Pancreas (tissue), 10 donors: ENCODE measurements at places on chromosomes 7 and 10.

GRCh38 chr7:157238087-157238486, 98.7 kb upstream of the DNAJB6 start:
- DNase-seq, result no peak

DNA sequence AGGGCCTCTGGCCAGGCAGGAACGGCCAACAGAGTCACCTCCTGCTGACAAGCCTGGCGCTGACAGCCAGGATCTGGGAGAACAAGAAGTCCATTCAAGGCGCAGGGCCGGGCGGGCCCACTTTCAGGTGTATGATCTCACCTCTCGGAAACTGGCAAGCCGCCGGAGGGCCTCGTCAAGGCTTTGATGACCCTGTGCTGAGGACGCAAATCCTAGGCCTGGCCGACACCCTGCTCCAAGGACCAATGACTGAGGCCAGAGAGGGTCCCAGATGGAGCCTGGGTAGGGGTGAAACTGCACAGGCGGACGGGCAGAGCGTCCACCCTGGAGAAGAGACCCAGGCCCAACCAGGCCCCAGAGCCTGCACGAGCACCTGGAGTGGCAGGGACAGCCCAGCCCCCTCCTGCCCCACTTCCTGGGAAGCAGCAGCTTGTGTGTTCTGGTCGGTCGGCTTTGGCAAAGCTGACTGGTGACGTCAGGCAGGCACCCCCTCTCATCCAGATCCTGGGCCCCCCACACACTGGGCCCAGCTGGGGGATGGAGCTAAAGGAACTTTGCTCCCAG, 30.6 kb downstream of the MYL10 start:
- DNase-seq, result peak; percentile 82

GRCh38 chr10:8424555-8425211, 370.2 kb downstream of the GATA3 start:
- DNase-seq, result no peak

DNA sequence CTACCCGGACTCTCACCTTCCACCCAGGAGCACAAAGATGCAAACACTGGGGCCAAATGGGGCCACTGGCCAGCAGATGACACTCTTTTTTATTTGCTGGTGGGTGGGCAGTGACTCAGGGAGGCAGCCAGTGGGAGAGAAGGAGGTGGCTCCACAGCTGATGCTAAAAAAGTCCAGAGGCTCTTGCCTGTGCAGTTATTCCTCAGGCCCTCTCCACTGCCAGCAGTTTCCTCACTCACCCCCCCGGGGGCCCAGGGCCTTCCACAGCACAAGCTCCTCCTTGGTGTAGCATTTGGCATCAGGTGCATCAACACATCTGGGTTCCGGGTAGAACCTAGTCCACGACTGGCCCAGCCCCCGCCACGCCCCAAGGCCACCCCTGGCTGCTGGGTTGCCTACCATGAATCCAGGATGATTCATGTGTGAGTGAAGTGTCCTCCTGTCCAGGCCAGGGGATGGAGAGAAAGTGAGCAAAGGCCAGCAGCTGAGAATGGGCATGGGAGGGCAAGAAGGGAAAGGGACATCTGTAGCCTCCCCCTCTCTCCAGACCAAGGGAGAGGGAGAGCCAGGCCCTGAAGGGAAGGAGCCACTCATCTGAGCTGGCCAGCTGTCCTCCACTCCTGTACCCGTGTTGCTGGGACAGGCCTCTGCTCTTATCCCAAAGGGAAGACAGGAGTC, 1.7 kb upstream of the KCNH2 start:
- no peak for DNase-seq

- no peak for DNase-seq
These were observed 600.5 kb upstream of the MGMT start for GRCh38 chr10:128866551-128866950.

GRCh38 chr10:51718804-51719291, 19.5 kb upstream of the CSTF2T start:
- DNase-seq, result no peak

- no peak for DNase-seq
These were observed 37.2 kb upstream of the CDH23 start for GRCh38 chr10:71359364-71360046.

DNA sequence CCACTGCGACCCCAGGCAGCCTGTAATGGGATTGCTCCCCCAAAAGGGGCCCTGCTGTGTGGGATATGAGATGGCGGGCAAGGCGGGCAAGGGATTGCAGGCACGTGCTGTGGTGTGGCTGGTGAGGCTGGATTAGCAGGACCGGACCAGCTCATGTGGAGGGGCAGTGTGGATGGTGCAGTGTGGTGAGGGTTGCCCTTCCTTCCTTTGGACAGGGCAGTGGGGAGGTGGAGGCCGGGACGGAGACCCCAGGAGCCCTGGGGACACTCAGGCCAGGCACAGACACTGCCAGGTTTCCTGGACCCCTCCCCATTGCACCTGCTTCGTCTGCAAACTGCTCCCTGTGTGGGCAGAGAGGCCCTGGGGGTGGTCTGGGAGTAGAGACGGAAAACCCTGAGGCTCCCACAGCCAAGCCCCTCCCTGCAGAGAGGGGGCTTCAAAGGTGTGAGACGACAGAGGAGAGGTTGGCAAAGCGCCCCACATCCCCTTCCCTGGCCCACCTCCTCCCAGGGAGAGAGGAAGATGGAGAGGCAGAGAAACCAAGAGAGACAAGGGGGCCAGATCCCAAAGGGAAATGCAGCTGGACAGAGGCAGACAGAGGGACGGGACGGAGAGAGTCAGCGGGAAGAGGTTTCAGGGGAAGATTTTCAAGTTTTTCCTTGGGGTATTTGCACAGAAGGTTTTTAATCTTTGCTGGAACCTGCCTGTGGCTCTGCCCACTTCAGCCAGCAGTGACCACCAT, 89.2 kb downstream of the MICALL2 start:
- no peak for DNase-seq

- no peak for DNase-seq
These were observed 247.3 kb upstream of the PITRM1 start for GRCh38 chr10:3419719-3420495.

GRCh38 chr10:84075226-84076046, 63.9 kb upstream of the GHITM start:
- DNase-seq, result no peak

DNA sequence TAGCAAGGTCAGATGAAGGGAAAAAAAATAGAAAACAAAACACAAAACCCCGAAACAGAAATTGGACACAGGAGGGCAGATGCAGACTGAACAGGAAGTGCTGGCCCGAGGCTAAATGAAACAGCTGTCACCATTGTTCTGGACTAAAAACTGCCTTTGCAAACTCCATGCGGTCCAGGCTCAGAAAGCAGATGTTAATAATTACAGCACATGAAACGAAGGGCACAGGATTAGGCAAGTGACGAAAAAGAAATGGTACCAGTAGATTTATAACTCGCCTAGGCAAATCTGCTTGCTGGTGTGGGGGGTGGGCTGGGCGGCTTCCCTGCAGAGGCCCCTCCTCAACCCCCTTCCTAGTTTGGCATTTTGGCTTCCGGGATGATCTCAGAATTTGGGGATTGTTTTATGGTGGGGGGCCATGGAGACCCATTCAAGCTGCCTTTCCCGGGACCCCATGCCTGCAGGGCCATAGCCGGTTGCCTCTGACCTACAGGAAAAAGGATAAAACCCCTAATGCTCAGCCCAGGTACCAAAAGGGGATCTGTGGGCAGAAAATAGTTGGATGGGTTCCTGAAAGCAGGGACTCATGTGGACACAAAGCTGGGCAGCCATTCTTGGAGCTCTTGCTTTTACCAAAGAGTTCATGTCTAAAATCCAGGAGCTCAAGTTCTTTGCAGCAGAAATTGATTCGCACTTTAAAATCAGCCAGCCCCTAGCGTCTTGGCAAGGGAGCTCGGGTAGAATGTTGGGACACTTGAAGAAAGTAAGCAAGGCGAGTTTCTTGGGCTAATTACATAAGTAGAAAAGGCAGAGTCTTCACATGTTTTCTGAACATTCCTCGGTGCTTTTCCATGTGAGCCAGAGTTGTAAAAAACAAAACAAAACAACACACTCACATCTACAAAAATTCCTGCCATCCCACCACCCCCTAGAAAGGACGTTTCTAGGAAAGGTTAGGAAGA, 39.0 kb upstream of the EMX2 start:
- DNase-seq, result no peak

GRCh38 chr10:3665316-3665908, 119.6 kb downstream of the KLF6 start:
- no peak for DNase-seq

- DNase-seq, result no peak
These were observed 262.8 kb upstream of the KLF14 start for GRCh38 chr7:130996833-130997231.

GRCh38 chr7:78489476-78490240, 691.1 kb downstream of the PHTF2 start:
- no peak for DNase-seq

GRCh38 chr7:26868841-26869495, 4.6 kb upstream of the SKAP2 start:
- DNase-seq, result no peak

GRCh38 chr10:68901105-68901927, at the start of gene DDX50:
Gene DDX50, plus strand, starts transcription at chr10:68901315. Its CDS starts 70 bp downstream, at chr10:68901385.
- DNase-seq, result peak; percentile 97

DNA sequence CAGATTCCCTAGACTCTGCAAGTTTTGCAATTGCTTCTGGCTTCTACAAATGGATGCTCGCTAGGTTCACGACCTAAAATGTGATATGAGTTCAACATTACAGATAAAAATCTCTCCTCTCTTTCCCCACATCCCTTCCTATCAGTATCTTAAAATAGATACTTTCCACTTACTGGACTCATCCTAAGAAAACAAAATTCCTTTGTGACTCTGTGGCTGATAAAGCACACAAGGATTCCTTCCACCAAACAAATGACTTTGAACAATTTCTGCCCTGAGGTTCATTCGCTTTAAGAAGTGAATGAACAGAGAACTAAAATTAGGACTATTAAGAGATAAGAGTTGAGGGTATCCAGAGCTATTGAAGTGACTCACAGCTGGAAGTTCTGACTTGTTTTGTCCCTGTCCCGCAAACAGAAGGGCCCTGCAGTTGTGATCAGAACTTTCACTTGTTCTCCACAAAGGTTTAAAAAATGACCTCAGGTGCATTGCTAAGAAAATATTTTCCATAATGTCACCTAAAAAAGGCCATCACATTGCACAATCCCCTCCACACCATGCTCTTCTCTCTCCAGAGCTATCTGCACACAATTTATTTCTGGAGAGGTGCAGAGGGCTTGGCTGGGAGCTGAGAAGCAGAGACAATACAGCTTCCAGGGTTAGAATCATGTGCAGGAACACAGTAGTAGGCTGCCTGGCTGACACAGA, 96.1 kb downstream of the PIP4K2A start:
- no peak for DNase-seq

DNA sequence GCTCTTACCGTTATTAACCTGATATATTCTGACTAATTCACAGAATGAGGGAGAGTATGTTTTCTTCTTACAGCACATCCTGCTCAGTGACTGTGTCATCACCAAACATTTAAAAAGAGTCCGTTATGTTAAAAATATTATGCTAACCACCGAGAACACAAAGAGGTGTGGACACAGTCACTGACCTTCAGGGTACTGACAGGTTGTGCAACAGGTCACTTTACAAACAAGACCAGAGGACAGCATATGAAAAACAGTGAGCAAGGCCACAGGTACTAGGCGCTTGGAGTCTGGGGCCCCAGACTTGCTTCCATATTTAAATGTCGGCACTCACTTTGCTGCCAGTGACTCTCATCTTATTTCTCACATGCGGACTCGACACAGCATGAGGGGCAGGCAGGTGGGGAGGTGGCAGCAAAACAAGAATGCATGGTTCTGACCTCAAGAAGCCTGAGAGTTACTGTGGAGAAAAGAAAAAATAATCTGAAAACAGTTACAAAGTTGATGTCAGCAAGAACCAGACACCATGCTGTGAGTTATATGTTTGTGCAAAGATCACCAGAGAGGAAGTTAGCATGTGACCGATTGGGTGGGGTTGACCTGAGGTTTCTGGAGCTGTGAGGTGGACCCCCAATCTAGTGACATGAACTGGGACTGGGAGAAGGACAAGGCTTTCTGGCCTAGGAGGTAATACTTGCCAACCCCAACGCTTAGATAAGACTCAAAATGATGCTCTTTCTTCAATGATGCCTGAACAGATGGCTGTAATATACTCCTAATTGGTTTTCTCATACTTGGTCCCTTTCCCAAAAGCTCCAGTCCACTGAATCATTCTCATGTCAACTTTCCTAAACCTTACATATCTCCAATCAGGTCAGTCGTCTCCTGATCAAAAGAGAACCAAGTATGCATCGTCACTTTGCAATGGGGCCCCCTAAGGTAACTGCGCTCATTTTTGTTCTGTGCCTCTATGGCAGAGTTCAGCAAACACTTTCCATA, 102.4 kb downstream of the HIPK2 start:
- DNase-seq, result no peak
